ENCODE measurements at places on chromosomes 4 and X.

- no peak for DNase-seq
Observed at GRCh38 chr4:7319024-7319423, 115.7 kb downstream of the PSAPL1 start.

DNA sequence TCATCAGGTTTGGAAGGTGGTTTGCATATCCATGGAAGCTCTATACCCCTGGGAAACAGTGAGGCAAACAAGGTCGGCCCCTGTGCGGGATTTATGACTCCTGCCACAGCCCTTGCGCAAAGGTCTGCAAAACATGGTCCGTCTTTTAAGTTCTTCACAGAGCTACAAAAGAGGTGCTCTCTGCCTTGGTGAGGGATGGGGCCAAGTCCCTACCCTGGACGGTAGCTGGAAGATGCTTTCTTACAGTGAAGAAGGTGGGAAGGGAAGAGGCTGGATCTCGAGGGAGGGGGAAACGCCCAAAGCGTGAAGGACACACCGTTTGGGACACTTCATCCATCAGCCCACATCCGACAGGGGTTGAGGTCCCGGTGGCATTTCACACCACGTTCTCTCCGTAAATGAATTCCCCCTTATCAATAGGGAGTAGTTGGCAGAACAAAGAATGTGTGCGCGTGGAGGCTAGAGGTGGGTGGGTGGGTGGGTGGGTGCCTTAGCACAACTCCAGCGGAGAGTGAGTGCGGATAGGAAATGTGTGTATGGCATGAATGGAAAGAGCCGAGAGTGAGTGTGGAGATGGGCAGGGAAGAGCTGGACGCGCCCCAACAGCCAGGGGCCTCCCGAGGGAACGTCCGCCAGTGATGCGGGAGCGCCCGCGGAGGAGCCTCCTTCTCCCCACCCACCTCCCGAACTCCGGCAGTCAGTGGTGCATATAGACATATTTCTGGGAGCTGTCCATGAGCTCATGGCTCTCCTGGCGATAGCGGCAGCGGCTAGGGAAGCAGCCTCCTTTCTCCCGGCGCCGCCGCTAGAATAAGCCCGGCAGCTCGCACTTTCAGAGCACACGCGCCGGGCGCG lies 68.3 kb downstream of the LARP7 start:
- DNase-seq = peak; percentile 47

DNA sequence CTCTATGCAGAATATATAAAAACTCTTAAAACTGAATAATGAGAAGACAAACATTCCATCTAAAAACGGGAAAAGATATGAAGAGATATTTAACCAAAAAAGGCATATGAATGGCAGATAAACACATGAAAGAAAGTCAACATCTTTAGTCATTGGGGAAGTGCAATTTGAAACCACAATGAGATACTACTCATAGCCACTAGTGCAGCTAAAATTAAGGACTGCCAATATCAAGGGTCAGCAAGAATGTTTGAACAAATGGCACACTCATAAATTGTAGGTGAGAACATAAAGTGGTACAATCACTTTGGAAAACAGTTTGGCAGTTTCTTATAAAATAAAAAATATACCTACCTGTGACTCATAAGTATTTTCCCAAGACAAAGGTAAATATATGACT lies 534.9 kb upstream of the DIPK2B start:
- no peak for DNase-seq

GRCh38 chrX:119230850-119231249 lies 5.2 kb upstream of the PGRMC1 start:
- no peak for DNase-seq

- DNase-seq = no peak
Observed at GRCh38 chrX:47212381-47213293, 5.8 kb upstream of the CDK16 start.

GRCh38 chr4:158850800-158851644 lies 82.2 kb downstream of the FNIP2 start:
- no peak for DNase-seq

DNA sequence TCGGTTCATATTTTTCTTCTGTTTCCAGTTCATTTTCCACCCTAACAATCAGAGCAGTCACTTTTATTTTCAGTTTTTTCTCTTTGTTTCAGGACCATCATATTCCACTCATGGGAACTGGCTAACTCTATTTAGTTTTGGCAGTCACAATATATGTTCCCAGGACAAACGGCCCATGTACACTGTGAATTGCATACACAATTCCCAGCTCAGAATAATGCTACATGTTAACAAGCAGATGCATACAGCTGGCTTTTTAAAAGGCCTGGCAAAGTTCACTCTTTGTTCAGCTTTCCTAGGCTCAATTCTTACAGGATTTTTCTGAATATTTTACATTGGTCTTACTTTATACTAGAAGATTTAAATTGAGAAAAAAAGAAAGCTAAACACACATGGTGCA lies 224.9 kb downstream of the ANKRD50 start:
- no peak for DNase-seq

- peak; percentile 31 for DNase-seq
Observed at GRCh38 chr4:40264995-40265909, 68.4 kb downstream of the RHOH start.

DNA sequence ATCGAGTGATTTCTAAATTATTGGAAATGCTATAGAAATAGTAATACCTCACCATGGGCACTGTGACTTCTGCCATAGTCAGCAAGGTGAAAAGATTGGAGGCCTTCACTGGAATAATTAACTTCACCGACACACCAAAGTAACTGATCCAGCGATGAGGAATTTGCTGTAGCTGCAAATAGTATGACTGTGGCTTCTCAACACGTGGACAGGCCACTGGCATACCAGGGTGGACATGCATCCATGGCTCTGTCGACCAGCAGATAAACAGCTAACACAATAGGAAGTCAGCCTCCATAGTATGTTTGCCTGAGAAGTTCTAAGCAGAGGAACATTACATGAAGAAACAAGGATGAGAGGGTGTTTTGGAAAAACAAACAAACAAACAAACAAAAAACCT lies 10.9 kb upstream of the FAT4 start:
- no peak for DNase-seq

DNA sequence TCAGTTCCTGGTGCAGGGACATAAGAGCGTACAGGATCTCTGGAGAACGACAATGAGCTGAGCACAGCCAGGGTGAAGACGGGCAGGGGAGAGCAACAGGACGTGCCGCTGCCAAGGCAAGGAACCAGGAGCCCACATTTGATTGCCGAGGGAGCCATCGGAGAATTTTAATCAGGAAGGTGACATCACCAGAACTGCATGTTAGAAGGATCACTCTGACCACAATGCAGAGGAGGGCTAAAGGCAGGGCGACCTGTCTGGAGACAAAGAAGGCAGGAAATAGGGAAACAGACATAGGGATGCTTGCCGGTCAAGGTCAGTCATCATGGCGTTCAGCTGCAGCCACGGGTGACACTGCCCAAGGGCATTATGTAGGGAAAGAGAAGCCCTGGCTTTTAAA lies 81.4 kb downstream of the RBM47 start:
- DNase-seq = no peak

DNA sequence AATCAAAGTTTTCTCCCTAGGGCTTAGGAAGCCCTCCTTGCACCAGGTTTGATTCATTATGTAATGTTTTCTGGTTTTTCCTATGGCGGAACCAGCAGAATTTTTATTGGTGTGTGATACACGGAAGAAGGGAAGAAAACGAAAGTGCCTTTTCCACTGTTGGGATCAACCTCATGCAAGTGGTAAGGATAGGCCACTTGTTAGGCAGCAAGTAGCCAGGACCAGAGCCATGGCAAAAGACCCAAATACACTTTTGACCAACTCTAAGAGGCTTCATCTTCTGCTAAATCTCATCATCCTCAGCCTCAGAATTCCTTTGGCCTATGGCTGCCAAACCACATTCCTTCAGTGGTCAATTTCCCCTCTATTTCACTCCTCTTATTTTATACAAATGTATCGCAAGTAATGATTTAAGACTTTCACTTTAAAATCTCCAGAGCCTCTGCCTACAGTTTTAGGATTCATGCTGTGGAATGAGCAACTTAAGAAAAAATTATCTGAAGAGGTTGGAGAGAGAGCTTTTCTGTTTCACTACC lies 21.2 kb downstream of the PPAT start:
- DNase-seq = no peak

DNA sequence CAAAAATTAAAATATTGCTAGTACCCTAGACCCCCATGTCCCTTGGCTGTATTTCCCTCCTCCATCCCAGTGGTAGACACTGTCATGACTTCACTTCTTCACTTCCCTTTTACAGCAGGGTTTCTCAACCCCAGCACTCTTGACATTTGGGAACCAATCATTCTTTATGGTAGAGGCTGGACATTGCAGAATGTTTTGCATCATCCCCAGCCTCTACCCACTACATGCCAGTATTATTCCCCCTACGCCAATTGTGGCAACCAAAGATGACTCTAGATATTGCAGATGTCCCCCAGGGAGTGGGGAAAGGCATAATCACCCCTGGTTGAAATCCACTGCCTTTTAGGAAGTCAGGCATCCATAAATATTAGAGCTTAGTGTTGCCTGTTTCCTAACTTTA lies 138.6 kb downstream of the AMELX start:
- no peak for DNase-seq

GRCh38 chr4:168321006-168321405 lies 2.5 kb upstream of the DDX60 start:
- DNase-seq = no peak

GRCh38 chrX:129953334-129953648 lies 29.1 kb upstream of the BCORL1 start:
- no peak for DNase-seq

- DNase-seq = no peak
Observed at GRCh38 chrX:48683411-48683982, at the start of gene WAS. TSS of gene WAS (plus strand) at chrX:48683799. CDS start at chrX:48683854, 55 bp downstream.

DNA sequence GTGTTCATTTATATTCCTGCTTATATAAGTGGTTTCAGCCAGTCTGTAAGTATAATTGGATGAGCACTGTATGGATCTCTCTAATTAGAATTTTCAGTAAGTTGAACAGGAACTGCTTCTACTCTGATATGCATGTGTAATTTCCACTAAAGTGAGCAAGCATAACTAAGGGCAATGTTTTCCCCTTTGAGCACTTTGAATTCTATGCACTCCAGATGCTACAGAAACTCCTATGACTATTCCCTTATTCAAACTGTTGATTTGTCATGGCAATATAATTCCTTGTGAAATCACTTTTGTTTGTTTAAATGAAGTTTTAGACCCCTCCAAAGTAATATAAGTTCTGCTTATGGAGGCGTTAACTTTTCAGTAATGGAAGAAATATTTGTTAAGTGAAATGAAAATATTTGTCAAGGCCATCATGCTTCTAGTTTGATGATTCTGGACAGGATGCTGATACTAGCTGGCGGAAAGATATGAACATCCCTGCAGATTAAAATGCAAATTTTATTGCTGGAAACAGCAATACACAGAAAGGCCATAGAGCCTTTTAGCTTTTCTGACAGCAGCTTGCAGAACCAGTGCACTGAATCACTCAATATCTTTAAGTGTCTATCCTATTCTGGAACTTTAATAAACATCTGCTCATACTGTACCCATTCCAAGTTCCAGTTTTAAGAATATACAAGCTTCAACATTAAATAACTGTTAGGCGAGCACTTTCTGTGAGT lies 1460.8 kb downstream of the RAPGEF2 start:
- DNase-seq = no peak

DNA sequence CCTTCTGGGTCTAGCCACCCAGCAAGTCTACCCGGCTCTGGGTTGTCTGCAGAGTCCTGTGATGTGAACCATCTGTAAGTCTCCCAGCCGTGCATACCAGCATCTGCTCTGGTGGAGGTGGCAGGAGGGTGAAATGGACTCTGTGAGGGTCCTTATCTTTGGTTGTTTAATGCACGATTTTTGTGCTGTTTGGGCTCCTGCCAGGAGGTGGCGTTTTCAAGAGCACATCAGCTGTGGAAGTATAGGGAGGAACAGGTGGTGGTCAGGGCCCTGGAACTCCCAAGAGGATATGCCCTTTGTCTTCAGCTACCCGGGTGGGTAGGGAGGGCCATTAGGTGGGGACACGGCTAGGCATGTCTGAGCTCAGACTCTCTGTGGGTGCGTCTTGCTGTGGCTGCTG lies 66.5 kb upstream of the ZFP42 start:
- peak; percentile 69 for DNase-seq

DNA sequence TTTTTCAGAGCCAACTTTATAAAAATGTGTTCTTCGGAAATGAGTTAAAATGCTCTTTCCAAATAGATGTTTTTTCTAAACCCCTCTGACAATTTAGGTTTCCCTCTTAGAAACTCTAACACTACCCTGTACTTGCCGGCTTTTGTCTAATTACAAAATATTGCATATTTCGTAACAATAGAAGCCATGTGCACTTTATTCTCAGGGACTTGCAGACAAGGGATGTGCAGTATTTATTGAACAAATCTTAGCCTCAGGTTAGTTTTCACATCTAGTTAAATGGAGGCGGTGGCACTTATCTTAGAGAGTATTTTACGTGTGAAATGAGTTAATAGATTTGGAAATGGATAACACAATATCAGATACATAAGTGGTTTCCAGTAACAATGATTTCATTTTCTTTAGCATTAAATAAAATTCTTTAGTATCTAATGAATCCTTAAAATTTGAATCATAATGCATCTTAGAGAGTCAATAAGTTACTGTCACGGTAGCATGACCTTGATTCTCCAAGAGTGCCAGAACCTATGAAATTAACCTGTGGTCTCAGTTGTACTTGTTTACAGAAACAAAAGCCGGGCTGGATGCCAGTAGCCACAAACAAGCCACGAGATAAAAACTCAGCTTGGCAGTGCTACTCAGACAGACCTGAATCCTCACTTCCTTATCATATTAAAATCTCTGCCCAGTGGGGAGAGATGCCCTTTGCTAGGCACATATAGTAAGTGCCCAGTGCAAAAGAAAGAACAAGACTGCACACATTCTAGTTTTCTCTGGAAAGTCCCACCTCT lies 772 bp upstream of the PABPC4L start:
- DNase-seq = no peak

All from WTC11 (cell line).